ENCODE measurements at places on chromosomes 1 and 21. TPM values are rescaled to one million over a fixed set of nuclear protein-coding genes. Genes with fewer than 3 reads are reported as not detected.

DNA sequence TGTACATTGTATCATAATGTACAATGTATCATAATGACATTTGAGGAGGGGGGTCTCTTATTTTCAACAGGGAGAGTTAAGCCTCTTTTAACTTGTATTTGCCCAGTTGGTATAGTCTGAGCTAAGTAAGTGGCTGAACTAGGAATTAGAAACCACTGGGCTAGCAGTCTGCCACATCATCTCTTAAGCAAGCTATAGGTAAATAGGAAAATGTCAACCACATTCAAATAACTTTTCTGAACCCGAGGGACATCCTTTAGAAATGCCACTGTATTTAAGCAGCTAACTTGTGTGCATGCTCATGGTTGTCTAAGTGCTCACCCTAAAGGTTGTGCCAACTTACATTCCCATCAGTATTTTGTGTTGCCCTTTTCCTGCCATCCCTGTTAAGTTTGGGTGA, 35.5 kb upstream of the ASB17 start:
- DNase-seq: no peak

DNA sequence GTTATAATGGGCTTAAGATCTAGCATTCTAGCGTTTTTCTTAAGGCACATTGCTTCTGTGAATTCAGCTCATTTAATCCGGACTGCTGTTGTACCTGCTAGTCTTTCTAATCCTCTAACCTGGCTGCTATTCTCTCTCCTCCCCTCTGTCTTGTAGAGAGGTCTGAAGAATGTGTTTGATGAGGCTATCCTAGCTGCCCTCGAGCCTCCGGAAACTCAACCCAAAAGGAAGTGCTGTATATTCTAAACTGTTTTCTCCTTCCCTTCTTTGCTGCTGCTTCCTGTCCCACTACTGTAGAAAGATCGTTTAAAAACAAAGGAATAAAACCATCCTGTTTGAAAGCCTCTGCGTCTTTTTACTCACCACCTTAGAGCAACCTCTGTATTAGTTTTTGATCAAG, 37.3 kb downstream of the CDC42 start:
- DNase-seq: no peak

GRCh38 chr1:51504806-51505525, 14.1 kb downstream of the EPS15 start:
- DNase-seq: no peak

DNA sequence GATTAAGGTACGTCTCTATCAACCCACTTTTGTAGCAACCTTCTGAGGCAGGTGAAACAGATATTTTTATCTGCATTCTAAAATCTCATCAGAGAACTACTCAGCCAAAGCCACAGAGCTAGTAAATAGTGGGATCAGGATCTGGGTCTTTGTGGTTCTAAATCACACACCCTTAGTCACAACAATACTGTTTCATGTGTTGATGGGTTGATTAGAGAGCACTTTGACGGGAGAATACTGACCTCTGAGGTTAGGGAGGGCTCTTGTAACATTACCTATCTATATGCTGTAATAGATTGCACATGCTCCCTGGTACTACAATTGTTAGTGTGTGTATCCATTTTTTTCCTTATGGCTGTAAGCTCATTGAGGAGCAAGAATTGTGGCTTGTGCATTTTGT, 45.5 kb upstream of the CCDC190 start:
- no peak for DNase-seq

DNA sequence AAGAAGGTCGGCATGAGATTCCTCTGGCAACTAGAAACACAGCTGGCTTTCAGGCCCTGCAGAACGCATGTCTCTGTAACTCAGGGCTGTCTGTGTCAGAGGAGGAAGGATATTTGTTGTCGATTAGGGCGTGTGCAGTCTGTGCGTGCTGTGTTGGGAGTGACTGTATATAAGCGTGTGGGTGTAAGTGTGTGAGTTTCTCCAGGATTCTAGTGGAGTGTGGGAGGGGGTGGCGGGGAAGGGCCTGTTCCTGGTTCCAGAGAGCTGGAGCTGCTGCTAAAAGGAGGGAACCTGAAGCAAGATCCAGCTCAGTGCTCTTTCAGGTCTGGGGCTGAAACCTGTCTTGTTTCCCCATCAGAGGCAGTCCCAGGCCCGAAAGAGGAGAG, 74.3 kb downstream of the SLC16A1 start:
- peak; percentile 44 for DNase-seq

- DNase-seq: peak; percentile 67
These were observed 65.5 kb upstream of the CR1L start for GRCh38 chr1:207579436-207579799.

GRCh38 chr1:230224101-230224960, 157.3 kb downstream of the GALNT2 start:
- no peak for DNase-seq

- DNase-seq: no peak
These were observed 16.7 kb upstream of the KCNJ15 start for GRCh38 chr21:38240129-38240528.

DNA sequence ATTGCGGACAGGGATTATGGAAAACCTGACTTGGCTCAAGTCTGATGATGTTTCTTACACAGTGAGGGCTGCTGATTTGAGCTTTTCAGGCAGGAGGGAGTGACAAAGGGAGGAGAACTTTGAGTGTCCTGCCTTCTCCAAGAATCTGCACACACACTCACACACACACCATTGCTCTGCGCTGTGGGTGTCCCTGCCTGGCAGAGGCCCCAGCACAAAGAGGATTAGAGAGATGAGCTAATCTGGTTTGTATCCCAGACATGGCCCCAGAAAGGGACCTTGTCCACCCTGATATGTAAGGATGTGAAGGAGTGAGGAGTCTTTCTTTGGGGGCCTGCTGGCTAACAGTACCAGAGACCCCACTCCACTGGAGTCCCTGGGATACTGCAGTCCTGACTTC, 5.9 kb upstream of the WNT2B start:
- DNase-seq: peak; percentile 22

DNA sequence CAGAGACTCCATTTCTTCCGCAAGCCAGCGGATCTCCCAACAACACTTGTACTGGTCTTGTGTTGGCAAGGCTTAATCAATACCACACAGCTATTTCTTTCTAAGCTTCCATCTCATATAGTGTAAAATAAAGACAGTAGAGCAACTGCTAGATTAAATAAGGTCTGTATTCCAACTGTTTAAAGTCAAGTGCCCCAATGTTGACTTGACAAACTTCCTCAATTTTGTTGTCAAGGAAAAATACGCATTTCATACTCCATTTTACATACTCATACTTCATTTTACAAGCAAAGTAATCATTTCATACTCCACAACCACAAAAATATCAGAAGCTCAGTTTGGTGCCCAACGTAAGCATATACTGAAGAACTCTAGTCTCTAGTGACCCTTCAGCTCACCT, 143.0 kb downstream of the RERE start:
- DNase-seq: no peak

DNA sequence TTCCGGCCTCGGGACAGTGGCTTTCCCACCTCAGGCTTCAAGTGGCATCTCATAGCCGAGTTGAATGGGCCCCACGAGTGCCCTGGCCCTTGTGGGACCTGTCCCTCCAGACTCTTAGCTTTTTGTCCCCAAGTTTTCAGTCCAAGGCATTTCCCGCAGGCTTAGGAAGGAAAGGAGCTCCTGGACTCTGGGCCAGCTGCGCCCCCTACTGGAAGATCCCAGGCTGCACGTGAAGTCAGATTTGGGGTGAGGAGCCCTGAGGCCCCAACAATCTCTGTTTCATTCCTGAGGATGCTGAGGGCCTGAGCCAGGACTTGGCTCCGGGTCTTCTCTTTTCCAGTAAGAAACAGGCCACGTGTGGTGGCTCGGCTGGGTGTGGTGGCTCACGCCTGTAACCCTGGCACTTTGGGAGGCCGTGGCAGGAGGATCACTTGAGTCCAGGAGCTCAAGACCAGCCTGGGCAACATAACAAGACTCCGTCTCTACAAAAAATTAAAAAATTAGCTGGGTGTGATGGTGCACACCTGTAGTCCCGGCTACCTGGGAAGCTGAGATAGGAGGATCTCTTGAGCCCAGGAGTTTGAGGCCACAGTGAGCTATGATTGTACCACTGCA, 67.4 kb downstream of the ARHGEF10L start:
- peak; percentile 71 for DNase-seq

DNA sequence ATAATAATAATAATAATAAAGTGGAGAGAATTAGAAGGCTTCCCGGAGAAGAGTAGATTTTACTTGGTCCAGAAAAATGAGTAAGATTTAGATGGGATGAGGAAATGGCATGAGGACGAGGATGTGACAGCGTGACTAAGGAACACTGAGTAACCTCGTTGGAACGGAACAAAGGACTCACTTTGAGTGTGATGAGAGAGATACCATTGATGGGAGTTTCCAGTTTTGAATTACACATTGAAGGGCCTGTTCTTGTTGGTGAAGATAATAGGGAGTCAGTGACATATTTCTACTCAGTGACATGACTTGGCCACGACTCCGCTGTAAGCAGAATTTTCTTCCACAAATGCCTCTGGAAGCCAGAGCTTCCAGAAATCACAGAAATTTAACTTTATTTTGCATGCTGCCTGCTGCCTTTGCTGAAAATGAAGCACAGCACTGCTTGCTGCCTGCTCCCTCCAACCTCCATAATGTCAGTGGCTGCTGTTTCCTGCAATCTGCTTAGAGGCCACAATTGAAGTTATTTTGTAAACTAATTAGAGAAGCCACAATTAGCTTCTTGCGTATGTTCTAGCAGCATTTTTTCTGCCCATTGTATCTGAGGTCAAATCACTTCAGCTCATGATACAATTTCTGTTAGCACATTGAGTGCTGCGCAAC, 33.7 kb upstream of the FBXO28 start:
- peak; percentile 19 for DNase-seq

- DNase-seq: no peak
These were observed 26.2 kb downstream of the RNF187 start for GRCh38 chr1:228513236-228513900.

DNA sequence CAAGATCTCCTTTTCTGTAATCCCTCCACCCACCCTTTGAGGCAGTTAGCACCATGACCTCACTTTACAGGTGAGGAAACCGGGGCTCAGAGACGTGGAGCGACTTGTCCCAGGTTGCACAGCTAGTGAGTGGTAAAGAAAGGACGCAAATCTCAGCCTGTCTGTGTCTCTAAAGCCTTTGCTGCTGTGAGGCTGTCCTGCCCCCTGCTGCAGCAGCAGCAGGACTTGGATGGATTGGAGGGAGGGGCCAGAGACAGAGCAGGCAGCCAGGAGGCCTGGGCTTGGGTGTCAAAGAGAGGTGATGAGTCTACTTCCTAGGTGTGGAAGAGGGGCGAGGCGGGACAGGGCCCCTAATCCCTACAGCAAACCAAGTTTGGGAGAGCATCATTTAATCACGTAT, 69.6 kb downstream of the PTPRU start:
- peak; percentile 15 for DNase-seq

GRCh38 chr1:31183927-31184554, 55.6 kb downstream of the NKAIN1 start:
- DNase-seq: peak; percentile 40

DNA sequence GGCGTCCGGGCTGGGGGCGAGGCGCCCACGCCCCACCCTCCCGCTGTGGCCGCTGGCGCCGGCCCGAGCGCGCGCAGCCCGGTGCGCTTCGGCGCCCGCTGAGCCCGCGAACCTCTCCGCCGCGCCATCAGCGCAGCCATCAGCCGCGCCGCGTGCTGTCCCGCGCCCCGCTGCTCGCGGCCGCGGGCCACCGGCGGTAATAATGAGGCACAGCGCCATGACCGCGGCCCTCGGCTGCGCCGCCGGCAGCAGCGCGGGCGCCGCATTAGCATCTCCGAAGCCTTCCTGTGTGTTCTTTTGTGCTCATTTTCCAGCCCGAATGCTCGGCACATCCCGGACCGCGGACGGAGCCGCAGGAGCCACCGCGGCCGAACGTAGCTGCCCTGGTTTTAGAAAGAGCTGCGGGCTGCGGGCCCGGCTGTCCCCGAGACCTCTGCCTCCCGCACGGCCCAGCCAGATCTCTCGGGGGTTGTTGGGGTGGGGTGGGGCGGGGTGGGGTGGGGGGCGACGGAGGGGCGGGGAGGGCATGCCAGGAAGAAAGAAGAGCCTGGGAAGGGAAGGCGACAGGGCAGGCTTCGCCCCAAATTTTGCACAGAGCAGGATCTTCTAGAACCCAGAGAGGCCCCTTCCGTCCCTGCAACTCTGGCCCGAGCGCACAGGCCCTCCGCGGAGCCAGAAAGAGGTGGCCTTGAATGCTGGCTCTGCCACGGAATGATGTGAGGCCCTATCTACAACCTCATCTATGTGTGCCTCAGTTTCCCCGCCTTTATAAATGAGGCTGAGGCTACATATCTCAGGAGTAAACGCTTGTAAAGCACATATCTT, 55.3 kb downstream of the RRAGC start:
- no peak for DNase-seq

GRCh38 chr1:226034482-226034881, 28.0 kb upstream of the H3-3A start:
- peak; percentile 76 for DNase-seq

DNA sequence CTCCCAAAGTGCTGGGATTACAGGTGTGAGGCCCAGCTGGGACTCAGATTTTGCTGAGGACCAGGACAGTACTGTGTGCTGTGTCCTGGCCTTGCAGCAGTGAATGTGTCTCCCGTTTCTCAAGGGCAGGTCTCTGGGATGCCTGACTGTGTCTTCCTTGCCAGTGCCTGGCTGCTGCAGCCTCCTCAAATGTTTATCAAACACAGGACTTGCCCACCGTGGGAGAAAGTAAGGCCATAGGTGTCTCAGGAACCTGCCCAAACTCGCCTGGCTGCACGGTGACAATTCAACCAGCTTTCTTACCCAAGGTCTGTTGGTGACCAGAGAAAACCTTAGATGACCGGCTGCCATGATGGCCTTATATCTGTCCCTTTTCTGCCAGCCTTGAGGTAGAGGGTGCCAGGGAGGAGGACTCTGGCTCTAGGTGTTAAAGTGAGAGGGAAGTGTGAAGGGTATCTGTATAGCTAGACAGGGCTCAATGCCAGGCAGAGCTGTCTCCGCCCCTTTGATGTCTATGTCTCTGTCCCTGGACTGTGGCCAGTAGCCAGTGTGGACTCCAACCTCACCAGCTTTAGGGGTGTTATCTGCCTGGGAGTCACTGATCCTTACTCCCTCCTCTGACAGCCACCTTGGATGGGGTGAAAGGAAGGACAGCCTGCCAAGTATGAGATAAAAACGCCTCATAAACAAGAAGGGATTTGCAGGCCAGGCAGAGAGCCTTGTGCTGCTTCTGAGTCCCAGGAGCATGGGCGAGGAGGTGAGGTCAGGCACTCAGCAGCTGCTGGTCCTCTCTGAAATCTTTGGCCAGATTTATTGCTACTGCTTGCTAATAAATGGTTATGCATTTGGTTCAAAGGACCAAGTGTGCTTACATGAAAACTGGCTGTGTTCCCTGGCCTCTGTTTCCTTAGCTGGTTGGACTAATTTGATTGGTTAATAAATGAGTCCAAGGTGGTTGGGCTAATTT, 22.3 kb downstream of the IL6R start:
- peak; percentile 91 for DNase-seq

CYP4B1 gene
- not detected for total RNA-seq

TRAF3IP3 gene
- total RNA-seq: not detected

KISS1 gene
- 11.0 TPM for total RNA-seq

LCE1C gene
- not detected for total RNA-seq

CENPF gene
- 30.7 TPM for total RNA-seq

SLC44A3 gene
- total RNA-seq: 1.9 TPM
